GOT3 (cell line): ENCODE measurements at places on chromosomes 2 and 18.

DNA sequence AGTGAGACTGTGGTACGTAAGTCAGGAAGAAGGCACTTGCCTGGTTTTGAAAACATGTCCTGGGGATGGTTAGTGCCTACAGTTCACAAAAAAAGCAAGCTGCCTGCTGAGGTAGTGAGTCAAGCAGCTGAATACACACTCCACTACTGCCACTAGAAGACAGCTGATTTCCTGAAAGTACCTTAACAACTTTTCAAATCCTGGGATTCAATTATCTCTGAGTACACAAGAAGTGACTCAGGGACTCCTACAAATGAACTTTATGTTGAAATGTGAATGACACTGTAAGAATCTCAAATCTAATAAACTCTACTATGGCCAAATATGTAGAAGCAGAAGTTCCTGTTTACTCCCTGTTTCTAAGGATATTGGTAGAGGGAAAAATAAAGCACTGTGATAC lies 58.0 kb upstream of the ARL5A start:
- no peak for DNase-seq

- no peak for DNase-seq
These were observed 54.9 kb upstream of the MAP2 start for GRCh38 chr2:209368914-209369313.

- DNase-seq: no peak
These were observed 176.1 kb downstream of the IKZF2 start for GRCh38 chr2:212975333-212975732.

DNA sequence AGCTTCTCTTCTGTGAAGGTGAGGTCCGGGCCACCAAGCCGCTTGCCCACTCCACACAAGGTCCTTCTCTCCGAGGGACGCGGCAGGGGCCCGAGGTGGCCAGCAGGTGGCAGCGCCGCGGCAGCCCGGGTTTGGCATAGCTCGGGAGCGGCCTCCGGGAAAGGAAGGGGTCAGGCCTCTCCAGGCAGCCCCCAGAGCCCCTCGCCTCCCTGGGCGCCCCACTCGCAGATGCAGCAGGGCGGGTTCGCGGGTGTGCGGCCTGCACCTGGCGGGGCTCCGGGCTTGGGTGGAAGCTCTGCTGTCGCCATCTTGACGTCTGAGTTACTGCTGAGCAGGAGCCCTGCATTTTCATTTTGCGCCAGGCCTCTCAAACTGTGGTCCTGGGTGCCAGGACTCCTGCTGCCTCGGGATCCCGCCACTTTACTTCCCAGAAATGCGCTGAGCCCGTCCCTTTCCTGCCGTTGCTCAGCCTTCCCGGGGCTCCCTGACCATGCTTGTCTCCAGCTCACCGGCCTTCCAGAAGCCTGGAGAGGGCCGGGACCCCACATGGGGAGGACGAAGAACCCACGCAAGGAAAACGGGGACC lies 18.6 kb upstream of the NCL start:
- DNase-seq: no peak

GRCh38 chr2:85071096-85071495 lies 62.1 kb upstream of the TCF7L1 start:
- DNase-seq: no peak

GRCh38 chr2:128347701-128348539 lies 29.3 kb upstream of the HS6ST1 start:
- no peak for DNase-seq

DNA sequence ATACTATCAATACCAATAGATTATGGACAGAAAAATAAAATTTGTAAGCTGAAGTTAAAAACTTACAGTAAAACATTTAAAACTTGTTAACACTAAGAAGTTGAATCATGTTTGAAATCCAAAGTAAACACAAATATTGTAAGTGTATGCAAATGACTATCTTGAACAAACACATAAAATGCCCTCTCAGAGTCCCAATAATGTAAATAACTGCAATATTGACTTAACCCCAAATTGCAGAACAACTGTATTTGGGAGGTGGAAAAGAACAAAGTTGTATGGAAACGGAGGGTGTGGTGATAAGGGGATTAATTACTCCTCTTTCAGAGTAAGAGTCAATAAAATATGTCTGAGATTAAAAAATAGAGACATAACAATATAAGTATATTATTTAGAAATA lies 140.0 kb upstream of the NOL4 start:
- no peak for DNase-seq

DNA sequence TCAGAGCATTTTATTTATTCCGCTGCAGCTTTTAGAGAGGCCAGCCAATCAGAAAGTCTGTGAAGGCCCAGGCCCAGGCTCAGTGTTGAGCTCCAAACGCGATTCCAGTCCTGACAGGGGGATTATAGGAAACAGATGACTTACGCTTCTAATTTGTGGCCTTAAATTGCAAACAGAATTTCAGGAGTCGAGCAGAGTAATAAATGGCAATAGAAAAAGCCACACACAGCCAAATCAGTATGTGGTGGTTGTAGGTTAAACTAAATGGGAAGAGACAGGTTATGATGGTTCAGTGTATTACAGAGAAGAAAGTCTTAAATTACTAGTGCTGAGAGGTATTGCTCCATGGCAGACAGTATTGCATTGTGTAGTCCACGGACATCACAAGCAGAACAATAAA lies 131.0 kb upstream of the ZEB2 start:
- no peak for DNase-seq

GRCh38 chr2:179818546-179818945 lies 42.9 kb downstream of the ZNF385B start:
- no peak for DNase-seq

GRCh38 chr2:32851777-32852439 lies 94.8 kb upstream of the LTBP1 start:
- no peak for DNase-seq

GRCh38 chr2:167794554-167795255 lies 452.7 kb downstream of the STK39 start:
- DNase-seq: no peak

GRCh38 chr2:236828820-236829219 lies 256.9 kb upstream of the COPS8 start:
- DNase-seq: no peak

DNA sequence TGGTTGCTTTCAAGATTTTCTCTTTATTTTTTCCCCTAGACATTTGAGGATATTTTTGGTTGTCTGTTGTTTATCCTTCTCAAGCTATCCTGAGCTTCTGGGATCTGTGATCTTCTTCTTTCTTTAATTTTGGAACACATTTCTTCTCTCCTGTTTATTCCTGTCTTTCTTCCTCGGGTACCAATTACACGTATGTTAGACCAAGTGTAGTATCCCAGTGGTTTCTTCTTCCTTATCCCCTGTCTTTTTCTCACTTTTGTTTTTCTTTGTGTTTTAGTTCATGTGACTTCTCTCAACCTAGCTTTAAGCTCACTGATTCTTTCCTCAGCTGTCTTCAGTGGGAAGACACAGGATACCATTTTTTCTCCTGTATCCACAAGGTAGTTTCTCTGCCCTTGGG lies 120.0 kb downstream of the GALR1 start:
- DNase-seq: no peak

GRCh38 chr2:178119179-178119922 lies 7.1 kb downstream of the RBM45 start:
- DNase-seq: no peak

- no peak for DNase-seq
These were observed 10.2 kb downstream of the C18orf32 start for GRCh38 chr18:49476664-49477411.
